ENCODE measurements at places on chromosomes 3 and 15. TPM values are rescaled to one million over a fixed set of nuclear protein-coding genes. Genes with fewer than 3 reads are reported as not detected.

The IL12A gene
- total RNA-seq: 2.8 TPM

- DNase-seq: no peak
These were observed 39.6 kb downstream of the CCDC54 start for GRCh38 chr3:107416886-107417285.

DNA sequence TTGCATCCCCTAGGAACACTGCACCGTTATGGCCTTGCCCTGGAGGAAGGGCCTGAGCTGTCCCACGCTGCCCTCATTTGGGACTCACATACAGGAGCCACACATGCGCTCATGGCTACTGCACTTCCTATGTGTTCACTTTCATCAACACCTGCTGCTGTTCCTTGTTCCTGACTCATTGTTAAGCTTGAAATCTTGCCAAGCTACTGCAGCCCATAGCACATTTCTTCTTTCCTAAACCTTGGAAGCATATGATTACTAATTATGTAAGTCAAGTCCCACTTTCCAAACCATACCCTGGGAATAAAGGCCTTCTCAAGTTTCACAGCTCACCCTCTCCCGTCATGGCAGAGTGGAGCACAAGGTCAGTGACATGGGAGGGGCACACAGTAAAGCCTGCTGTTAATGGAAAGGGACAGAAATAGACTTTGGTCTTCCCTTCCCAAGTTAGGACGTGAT is 307.9 kb downstream of the CLSTN2 start:
- DNase-seq: no peak

DNA sequence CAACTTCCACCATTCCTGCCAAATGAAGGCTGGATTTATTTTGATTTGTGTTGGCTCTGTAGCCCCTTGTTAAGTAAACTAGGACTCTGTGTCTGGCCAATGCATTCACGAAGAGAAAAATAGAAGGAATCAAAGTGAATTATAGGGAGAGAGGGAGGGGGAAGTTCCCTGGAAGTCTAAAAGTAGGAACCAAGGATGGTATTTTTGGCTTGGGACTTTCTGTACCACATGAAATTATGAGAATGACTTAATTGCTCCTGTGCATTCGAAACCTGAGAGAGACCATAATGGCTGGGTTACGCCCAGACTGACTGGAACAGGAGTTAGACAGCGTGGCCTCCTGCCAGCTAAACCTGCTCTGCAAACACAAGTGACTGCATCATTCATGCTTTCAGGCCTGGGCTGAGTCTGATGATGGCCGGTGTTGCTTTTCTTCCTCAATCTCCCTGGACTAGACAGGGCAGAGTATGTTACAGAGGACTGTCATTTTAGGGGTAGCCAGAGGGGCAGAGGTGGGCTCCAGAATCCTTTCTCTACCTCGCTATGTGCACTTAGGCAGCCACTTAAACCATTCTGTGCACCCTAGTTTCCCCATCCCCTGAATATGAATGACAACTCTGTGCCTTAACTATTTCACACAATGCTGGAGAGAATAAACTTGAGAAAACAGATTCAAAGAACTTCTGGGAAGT is 58.9 kb downstream of the MYO1E start:
- no peak for DNase-seq

DNA sequence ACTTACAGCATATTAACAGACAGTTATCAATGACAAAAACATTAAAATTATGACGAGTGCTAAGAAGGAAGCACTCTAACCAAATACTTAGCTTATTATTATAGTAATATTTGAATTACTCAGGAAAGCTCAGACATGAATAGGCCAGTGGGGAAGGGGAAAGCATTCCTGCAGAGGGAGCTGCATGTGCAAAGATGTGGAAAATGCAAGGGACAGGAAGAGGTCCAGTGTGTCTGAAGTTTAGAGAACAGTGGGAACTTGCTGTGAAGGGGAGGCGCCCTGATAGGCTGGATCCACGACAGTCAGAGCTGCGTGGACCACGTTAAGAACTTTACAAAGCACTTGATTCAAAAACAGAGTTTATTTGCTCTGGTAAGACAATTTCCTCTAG is 1.2 kb upstream of the SPICE1 start:
- DNase-seq: no peak

DNA sequence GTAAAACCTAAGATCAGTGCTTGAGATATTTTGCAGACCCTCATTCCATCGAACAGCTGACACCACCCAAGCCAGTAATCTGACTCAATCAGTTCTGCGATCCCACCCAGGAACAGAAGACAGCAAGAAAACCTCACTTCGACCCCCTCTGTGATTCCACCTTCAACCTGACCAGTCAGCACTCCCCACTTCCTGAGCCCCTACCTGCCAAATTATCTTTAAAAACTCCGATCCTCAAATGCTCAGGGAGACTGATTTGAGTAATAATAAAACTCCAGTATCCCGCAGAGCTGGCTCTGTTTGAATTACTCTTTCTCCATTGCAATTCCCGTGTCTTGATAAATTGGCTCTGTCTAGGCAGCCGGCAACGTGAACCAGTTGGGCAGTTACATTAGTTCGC is 25.7 kb upstream of the CLDN16 start:
- no peak for DNase-seq

GRCh38 chr3:115698851-115699591 is 75.7 kb downstream of the GAP43 start:
- no peak for DNase-seq

DNA sequence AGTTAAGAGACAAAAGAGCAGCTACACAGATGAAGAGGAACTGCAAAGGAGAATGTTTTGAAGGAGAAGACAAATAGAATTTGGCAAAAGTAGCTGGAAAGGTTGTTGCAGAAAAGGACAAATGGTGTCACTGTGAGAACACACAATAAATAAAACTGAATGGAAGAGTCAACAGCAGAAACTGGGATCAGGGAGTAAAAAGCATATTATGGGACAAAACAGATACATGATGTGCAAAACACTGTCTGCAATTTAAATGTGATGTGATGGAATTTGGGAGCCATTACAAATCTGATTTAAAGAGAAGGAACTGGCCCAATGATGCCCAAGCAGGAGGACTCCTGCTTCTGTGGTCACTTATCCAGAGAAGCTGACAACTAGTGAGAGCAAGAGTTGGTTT is 46.1 kb downstream of the CD47 start:
- no peak for DNase-seq

The RASGRP1 gene
- 1.6 TPM for total RNA-seq

DNA sequence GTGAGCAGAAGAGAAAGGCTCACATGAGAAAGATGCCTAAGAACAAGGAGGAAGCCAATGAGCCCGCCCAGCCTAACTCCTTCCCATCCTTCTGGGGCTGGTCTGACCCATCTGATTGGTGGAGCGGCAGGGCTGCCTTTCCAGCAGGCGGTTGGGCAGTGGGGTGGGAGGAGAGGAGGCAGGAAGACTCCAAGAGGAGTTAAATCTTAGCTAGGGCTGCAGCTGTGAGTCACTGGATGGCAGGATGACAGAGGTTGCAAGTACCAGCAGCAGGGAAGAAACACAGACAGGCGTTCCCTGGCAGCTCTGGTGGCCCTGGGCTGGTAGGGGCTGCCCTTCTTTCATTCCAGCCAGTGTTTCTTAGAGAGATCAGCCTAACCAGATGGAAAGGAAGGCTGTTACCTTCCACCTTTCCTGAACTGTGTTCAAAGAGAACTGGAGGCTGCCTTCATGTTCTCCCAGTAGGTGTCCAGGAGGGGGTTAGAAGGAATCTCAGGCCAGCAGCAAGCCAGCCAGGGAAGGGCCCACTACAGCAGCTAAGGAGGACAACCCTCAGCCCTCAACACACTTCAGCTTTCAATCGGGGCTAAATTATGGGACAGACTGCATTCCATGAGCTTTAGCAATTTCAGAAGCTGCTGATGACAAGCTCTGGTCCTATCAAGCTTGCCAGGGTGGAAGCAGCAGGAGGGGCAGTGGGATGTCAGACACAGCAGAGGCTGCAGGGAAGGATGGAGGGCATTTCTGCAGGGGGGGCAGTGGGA is 50.3 kb downstream of the CHSY1 start:
- peak; percentile 19 for DNase-seq

The CLDN1 gene
- 0.20 TPM for total RNA-seq

- DNase-seq: no peak
These were observed 69.6 kb upstream of the GSK3B start for GRCh38 chr3:120163816-120164215.

The CDHR4 gene
- not detected for total RNA-seq

The KCNMB3 gene
- not detected for total RNA-seq

- DNase-seq: peak; percentile 13
These were observed 32.2 kb downstream of the ANAPC13 start for GRCh38 chr3:134453631-134454030.

The PIF1 gene
- 34.9 TPM for total RNA-seq

The OR5H1 gene
- not detected for total RNA-seq

- no peak for DNase-seq
These were observed 14.0 kb downstream of the VGLL4 start for GRCh38 chr3:11629716-11630115.

DNA sequence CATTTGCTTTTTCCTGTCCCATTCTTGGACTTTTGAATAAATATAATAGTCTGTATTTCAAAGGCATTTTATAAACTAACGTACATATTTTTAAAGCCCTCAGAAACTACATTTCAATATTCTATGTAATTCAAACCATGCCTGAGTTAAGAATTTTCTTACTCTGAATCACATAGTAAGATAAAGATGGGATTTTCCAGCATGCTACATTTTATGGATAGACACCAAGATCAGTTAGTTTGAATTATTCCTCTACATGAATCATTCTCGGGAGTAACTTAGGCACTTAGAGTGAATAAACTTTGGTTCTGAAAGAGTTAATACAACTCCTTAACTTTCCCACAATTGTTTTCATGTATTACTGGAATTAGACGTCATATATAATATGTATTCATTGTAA is 713.3 kb upstream of the CBLB start:
- DNase-seq: no peak

DNA sequence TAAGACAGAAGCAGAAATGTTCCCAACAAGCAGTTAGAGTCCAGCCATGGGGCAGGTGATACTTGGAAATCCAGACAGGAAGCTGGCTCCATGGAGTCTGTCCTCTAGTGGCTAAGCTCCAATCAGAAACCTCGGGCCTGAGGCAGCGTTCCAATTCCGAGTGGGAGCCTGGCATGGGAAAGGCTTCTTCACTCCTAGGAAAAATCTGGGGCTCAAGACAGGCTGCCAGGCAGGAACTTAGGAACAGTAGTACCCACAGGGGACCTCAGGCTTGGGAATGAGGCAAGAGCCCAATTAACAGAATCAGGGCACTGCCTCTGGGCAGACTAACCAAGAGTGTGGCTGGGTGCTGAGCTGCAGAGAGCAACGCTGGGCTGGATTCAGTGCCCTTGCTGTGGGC is 6.2 kb upstream of the ATP13A4 start:
- no peak for DNase-seq

GRCh38 chr3:15781131-15781530 is 16.6 kb downstream of the ANKRD28 start:
- DNase-seq: no peak

The SETMAR gene
- total RNA-seq: 9.4 TPM

- no peak for DNase-seq
These were observed 19.5 kb upstream of the CCDC39 start for GRCh38 chr3:180698760-180699270.

DNA sequence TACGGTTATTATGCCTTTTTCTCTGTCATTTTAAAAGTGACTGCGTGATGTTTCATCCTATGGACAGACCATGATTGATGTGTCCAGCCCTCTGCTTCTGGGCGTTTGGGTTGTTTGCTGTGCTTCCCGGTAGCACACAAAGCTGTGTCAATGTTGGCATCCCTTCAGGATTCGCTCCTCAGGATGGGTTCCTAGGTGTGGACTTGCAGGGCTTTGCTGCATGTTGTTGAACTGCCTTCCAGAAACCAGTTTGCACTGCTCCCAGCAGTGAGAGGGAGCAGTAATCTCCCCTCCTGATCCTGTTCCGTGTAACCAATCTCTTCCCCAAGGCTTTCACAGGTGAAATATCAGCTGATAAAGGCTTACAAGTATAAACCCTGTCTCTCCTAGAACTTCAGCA is 787 bp downstream of the TRPM1 start:
- no peak for DNase-seq

DNA sequence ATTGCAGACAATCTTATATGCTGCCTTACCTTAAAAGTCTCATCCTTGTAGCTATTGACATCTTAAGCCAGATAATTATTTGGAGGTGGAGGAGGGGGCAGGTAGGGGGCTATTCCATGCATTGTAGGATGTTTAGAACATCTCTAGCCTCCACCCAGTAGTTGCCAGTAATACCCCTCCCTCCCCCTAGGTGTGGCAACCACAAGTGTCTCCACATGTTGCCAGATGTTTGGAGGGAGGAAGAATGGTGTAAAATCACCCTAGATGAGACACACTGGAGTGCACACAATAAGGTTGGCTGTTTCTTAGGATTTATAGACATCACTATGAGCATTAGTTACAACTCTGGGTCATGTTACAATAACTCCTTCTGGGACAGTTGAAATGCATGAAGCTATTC is 27.4 kb downstream of the GORASP1 start:
- DNase-seq: no peak

DNA sequence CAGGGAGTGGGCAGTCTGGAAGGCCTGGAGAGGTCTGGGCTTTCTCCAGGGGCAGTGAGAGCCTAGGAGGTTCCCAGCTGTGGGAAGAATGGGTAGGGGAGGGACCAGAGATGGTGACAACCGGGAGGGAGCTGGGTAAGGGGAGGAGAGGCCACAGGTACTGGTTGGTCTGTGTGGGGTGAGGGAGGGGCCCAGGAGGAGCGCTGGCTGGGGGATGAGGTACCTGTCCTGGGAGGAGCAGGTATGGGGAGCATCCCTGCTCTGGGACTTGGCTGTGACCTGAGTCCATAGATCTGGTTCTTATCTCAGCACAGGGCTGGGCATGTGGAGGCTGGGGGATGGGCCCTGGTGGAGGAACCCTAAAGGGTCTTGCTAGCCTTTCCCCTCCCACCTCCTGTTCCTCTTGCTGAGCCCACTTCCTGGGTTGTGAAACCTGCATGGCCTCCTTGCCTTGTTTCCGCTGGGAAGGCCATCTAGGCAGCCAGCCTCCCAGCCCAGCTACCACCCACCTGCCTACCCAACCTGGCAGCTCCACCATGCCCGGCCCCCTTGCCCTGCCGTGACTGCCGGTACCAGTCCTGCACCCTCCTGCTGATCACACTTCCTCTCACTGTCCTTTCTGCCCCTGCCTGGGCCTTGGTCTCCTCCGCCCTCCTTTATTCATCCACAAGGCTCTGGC is 11.0 kb downstream of the PRKCD start:
- no peak for DNase-seq

GRCh38 chr3:156630081-156630772 is 44.2 kb upstream of the TIPARP start:
- DNase-seq: peak; percentile 36

GRCh38 chr3:174618368-174619080 is 240.6 kb upstream of the NAALADL2 start:
- DNase-seq: no peak

GRCh38 chr15:96171853-96172296 is 158.6 kb upstream of the NR2F2 start:
- no peak for DNase-seq

The SRP14 gene
- 168 TPM for total RNA-seq

GRCh38 chr3:159635047-159635641 is 353.5 kb upstream of the IL12A start:
- no peak for DNase-seq
